ENCODE measurements at places on chromosomes 5 and 9.

- DNase-seq: no peak
Measured at GRCh38 chr9:114588210-114588609, 641 bp downstream of the ATP6V1G1 start.

DNA sequence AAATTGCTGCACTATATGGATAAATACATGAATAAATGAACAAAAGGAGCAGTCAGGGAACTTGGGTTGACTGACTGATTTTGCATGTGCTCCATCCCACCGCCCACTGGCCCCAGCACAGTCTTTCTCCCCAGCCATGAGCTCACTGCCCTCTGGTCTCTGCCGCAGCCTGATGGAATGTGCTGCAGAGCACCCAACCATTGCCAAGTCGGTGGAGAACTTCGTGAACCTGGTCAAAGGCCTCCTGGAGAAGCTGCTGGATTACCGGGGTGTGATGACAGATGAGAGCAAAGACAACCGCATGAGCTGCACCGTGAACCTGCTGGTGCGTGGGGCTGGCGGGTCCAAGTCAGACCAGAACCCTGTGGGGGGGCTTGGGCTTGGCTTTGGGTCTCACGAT lies 53.9 kb upstream of the INSYN2B start:
- DNase-seq: no peak

- DNase-seq: no peak
Measured at GRCh38 chr9:79151791-79152190, 420.0 kb upstream of the TLE4 start.

DNA sequence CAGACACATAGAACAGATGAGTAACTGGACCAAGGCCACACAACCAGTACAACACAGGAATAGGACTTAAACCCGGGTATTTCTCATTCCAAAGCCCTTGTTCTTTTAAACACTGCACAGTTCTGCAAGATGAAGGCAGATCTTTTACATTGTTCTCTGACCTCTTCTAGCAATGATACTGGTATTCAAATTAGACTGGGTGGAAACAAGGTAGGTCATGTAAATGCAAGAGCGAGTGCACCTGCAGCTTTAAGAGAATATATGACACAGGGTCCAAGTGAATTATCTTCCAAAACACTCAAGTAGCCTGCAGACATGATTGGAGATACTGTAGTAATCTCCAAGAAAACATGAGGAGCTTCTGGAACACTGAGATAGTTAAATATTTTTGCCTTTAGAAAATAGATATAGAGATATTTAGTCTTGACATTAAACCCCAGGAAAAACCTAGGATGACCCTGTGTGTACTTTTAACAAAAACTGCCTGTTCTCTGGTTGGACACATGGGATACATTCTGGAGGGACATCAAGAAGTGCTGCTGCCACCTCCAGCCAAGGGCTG lies 130.6 kb upstream of the EPB41L4A start:
- no peak for DNase-seq

- DNase-seq: no peak
Measured at GRCh38 chr5:41445937-41446563, 64.4 kb downstream of the PLCXD3 start.

- DNase-seq: no peak
Measured at GRCh38 chr9:122347348-122348287, 23.2 kb upstream of the PTGS1 start.

DNA sequence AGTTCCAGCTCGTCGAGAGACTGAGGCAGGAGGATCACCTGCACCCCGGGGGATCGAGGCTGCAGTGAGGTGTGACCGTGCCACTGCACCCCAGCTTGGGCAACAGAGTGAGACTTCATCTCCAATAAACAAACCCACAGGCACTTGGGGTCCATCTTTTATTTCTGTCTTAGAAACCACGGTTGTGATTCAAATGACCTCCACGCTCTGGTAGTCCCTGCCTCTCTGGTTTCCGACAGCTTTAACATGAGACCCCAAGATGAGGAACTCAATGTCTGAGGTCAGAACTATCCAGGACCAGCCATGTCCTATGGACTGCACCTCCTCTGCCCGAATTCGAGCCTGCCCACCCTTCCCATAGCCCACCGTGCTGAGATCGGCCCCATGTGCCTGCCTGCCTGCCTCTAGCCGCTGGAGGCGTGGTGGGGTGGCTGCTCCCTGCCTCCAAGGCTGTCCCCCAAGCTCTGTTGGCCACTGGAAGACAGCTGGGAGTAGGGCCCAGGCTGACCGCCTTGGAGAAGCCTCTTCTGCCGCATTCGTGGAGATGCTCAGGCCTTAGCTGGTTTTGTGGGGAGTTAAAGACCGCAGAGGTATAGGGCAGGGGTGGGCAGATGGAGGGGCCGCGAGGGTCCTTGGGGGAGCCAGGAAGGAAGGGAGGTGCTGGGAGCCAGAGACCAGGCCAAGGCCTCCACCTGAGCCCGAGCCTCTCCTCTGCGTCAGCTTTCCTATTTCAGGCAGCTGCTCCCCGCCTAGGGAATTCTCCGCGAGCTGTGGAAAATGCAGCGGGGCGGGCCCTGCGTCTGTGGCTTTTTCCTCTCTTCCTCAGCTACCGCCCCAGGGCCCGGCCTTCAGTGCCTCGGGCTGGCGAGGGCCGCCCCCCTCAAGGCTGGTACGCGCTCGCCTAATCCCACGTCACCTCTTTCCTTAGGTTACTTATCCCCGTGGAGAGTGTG lies 6.9 kb upstream of the WDR5 start:
- DNase-seq: no peak

DNA sequence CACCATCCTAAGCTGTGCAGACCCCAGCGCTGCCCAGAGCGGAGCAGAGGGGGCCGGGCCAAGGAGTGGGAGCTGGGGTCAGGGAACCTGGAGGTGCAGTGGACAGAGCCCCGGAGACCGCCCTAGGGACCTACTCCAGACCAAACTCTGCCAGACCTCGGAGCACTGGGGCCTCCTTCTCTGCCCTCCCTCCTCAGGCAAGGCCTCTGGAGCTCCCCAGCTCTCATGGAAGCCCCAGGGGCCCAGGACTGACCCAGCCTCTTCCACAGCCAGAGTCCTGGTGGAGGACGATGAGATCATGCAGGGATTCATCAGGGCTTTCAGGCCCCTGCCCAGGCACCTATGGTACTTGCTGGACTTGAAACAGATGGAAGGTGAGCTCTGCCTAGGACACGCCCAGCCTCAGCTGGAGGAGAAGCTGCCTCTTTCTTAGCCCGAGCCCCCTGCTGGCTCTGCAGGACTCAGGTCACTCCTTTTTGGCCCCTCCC lies 3.6 kb downstream of the PAEP start:
- DNase-seq: no peak

DNA sequence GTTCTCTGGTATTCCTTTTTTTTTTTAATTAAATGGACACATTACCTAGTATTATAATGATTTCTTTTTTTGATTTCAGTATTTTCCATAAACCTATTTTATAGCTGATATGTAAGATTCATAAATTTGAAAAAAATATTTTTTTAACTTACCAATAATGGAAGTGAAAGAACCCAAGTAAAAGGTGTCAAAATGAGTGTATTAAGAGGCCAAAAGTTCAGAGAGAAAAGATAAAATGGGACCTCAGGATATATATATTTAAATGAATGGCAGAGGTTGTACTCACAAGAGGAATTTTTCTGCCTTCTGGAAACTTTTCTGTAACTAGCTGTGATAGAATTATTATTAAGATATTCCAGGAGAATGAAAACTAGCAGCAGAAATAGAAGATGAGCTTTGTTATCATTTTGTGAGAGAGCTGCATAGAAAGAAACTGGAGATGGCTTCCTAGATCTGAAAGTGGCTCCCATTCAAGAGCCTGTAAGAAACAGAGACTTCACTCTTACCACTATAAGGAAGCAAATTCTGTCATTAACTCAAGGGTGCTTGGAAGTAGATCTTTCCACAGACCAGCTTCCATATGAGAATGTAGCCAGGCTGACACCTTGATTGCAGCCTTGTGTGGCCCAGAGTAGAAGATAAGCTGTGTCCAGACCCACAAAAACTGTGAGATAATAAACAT lies 91.7 kb downstream of the MRPS30 start:
- no peak for DNase-seq

- DNase-seq: no peak
Measured at GRCh38 chr5:45774528-45774927, 78.3 kb upstream of the HCN1 start.

- DNase-seq: no peak
Measured at GRCh38 chr9:123111427-123112014, 78.1 kb downstream of the GPR21 start.

DNA sequence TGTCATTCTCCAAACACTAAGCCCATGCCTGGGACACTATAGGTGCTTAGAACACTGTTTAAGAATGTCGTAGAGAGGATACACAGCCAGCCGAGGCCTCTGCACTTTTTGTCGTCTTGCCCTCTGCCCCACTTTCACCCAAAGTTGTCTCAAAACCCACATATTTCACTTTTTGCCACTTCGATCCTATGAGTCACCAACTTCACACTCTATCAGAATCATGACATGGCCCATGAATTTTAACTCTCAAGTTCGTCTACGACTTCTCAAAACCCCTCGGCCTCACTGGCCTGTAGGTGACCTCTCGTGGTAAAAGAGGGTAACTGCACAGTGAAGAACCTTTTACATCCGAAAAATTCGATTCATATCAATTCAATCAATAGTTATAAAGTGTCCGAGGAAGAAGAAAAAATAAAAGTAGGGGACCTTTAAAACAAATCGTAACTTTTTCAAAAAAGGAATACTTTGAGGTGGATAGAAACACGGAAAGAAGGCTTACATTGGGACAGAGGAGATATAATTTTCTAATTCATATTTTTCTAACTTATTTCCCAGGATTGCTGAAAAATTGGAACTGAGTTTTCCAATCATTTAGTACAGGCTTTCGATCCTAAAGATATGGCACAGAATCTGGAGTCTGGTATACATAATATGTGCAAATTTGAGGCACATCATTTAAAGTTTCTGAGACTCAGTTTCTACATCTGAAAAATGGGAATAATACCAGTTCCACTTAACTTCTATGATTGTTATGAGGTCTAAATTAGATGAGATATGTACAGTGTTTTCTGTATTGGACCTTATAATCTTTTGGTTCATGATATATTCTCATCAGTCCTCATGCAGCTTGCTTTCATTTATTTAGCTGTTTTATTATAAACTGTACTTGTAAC lies 122.6 kb downstream of the APBA1 start:
- DNase-seq: peak; percentile 24

DNA sequence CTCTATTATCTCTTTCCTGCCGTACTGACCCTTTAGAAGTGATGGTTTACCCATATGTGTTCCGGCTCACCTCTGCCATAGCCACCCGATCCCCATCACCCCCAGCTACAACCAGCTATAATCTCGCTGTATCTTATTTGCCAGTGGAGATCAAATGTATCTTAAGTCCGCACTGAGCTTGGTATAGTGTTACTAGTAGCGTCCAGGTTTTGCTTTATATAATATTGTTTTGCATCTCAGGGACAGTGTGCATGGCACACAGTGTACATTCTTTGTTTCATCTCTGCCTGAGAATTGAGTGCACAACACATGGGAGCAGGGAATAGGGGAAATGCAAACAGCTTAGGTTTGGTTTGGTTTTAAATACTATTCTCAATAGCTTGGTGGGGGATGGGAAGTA lies 135.8 kb upstream of the SNX2 start:
- DNase-seq: no peak

GRCh38 chr5:169796731-169797130 lies 159.7 kb downstream of the DOCK2 start:
- no peak for DNase-seq
